ENCODE measurements at places on chromosomes 6 and 20. TPM values are rescaled to one million over a fixed set of nuclear protein-coding genes. Genes with fewer than 3 reads are reported as not detected.
A peak's percentile ranks its signal among the peaks of the same experiment; 100 is the strongest.

GRCh38 chr6:149454346-149454848 is 30.4 kb downstream of the ZC3H12D start:
- H3K4me1 ChIP-seq = peaks cover 10% of the 10 kb centered on the region
- DNase-seq = no peak
- no peak overlapping the region for H3K27ac ChIP-seq
- H3K36me3 ChIP-seq = no peaks in the 10 kb centered on the region

DNA sequence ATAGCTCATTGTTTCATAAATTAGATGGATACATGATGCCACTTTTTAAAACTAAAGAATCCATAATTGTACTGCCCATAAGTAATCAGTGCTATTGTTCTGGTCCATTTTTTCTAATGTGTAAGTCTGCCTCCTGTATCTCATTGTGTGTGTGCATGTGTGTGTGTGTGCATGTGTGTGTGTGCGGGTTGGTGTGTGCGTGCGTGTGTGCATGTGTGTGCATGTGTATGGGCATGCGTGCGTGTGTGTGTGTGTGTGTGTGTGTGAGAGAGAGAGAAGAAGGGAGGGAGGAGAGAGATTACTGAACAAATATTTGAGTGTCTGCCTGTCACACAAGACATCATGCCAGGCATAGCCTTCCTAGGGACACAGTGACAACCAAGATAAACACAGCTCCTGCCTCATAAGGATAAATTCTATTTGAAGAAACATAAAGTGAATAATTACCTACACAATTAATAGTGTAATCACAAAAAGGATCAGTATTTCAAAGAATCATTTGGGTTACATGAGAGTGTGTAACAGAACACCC is 33.2 kb upstream of the RPS6KA2 start:
- no peaks in the 10 kb centered on the region for H3K4me1 ChIP-seq
- no peak for DNase-seq
- no peak overlapping the region for H3K27ac ChIP-seq
- no peak overlapping the region for H3K4me3 ChIP-seq
- H3K27me3 ChIP-seq = no peaks in the 10 kb centered on the region

DNA sequence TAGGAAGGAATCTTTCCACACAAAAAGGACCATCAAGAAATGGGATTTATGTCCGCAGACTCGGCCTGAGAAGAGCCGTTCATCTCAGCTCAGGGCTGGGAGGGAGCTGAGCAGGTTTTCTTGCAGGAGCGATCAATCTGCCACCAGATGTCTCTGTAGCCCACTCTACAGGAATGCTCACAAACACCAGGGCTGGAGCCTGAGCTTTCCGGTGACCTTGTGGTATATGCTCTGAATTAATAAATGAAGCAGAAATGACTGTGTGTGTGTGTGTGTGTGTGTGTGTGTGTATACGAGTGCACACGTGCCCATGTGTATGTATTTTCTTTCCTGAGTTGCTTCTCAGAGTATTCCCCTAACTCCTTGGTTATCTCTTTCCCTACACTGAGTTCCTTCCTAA is 12.0 kb downstream of the CD83 start:
- H3K36me3 ChIP-seq = no peaks in the 10 kb centered on the region
- no peak overlapping the region for H3K4me3 ChIP-seq
- no peaks in the 10 kb centered on the region for H3K27me3 ChIP-seq
- DNase-seq = peak; percentile 52
- no peaks in the 10 kb centered on the region for H3K4me1 ChIP-seq

DNA sequence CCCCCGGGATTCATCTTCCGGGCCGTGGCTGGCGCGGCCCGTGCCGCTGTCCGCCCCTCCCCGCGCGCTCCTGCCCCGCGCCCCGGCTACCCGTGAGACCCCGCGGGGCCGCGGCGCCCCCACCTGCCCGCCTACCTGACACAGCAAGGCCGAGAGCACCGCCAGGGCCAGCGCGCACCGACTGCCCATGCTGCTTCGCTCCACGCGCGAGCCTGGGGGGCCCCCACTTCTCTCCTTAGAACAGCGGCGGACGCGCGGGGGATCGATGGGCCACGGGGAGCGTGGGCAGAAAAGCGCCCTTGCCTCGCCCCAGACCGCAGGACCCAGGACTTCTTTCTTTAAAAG is 955 bp downstream of the DLL1 start:
- peaks cover 7% of the 10 kb centered on the region for H3K27me3 ChIP-seq
- peaks cover 24% of the 10 kb centered on the region for H3K4me1 ChIP-seq
- H3K36me3 ChIP-seq = no peaks in the 10 kb centered on the region
- DNase-seq = no peak
- H3K4me3 ChIP-seq = peak overlapping the region; percentile 62
- no peak overlapping the region for H3K27ac ChIP-seq

- H3K4me3 ChIP-seq = no peak overlapping the region
These were observed 33.2 kb upstream of the VEGFA start for GRCh38 chr6:43736844-43737243.

DNA sequence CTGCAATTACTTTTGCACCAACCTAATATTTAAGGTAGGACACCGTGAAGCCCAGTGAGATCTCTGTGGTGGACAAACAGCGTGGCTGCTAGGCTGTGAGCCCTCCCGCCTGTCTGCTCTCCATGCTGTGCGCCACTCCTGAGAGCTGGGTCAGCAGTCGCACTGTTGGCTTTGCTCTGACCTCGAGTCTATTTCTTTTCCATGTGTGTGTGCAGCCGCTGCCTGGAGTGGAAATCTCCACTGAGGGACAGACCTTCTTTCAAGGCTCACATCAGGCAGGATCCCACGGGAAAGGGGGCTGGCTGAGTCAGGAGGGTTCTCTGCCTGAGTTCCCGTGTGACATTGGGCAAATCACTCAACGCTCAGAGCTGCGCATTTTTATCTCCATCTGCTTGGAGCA is 27.1 kb downstream of the RIPOR3 start:
- H3K4me1 ChIP-seq = peaks cover 88% of the 10 kb centered on the region
- no peak overlapping the region for H3K4me3 ChIP-seq
- H3K36me3 ChIP-seq = no peaks in the 10 kb centered on the region
- DNase-seq = no peak

GRCh38 chr6:122801397-122801796 is 12.3 kb downstream of the SMPDL3A start:
- no peak for DNase-seq
- H3K4me3 ChIP-seq = no peak overlapping the region
- H3K27ac ChIP-seq = no peak overlapping the region
- no peaks in the 10 kb centered on the region for H3K27me3 ChIP-seq

DNA sequence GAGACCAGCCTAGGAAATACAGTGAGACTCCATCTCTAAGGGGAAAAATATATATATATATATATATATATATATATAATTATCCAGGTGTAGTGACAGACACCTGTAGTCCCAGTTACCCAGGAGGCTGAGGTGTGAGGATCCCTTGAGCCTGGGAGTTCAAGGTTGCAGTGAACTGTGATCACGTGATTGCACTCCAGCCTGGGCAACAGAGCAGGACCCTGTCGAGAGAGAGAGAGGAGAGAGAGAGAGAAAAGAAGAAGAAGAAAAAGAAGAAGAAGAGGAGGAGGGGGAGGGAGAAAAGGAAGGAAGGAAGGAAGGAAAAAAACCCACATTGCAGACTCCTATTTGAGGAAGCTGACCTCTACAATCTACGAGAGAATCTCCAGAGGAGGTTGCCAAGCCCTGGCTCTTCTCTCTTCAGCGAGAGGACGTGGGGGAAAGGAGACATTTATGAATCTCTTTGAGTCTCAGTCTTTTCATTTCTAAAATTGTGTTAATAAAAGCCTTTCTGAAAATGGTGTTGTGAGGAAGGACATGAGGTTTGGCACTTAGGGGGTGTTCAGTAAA is 49.7 kb downstream of the COL11A2 start:
- no peaks in the 10 kb centered on the region for H3K4me1 ChIP-seq
- H3K36me3 ChIP-seq = no peaks in the 10 kb centered on the region

DNA sequence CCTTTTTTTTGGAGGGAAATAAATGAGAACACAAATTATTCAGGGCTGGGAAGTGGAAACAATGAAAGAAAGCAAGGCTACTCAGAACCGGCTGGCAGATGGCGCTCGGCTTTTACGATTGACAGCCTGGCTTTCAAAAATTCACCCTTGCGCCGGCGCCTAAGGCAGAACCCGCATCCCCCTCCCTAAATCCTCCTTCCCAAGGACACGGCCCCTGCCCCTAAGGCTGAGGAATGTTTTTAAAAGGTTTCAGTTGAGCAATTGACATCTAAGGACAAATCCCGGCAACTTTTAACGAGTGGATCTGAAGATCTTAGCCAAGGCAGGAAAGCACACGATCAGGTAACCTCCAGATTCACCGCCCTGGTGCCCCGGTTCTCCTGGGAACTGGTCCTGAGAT is 16.3 kb downstream of the GNAS start:
- no peaks in the 10 kb centered on the region for H3K4me1 ChIP-seq
- H3K4me3 ChIP-seq = no peak overlapping the region
- DNase-seq = peak; percentile 68
- no peak overlapping the region for H3K27ac ChIP-seq
- no peaks in the 10 kb centered on the region for H3K27me3 ChIP-seq

DNA sequence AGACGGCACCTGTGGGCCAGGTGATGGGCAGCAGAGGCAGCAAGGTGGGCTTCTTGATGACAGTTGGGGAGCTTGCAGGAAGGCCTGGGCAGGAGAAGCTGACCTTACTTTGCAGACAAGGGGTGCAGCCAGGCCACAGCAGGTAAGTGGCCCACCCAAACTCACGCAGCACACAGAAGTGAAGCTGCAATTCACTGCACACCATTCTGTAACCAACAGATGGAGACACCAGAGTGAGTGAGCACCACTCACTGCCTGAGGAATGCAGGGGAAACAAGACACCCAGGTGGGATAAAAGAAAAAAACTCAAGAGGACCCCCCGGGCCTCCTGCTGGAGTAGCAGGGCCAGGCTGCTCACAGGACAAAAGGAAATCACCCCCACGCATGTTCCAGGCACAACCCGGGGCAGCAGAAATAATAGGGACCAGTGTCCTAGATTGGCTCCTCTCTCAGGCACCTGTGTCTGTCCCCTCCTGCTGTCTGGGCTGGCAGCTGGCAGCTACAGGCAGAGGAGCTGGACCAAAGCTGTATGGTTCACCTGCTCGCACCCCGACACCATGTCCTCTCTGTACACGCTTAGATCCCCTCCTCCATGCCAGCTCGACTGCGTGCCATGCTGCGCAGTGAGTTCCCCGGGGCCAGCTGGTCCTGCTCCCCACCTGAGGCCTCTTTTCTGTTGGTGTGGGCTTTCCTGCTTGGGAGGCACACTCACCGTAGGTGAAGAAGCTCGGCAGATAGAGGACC is 4.9 kb downstream of the MTCH1 start:
- no peak for DNase-seq
- peak overlapping the region; percentile 9 for H3K27ac ChIP-seq
- H3K36me3 ChIP-seq = peaks cover 4% of the 10 kb centered on the region
- peaks cover 6% of the 10 kb centered on the region for H3K4me1 ChIP-seq

DNA sequence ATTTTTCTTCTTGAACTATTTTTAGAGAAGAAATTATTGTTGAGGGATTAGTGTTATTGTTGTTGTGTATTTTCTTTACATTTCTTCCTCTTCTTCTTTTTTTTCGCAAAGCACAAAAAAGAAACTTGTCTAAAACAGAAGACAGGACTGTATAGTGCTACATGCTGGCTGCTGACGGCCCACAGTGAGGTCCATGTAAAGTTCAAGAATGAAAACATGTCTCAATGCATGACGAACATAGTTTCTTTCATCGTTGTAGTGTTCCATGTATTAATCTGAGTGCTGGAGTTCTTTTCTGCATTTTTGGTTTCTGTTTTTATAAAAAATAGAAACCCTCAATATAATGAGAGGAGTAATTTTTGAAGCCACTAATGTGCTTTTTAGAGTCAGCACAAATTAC is 462.9 kb upstream of the MARCKS start:
- H3K36me3 ChIP-seq = no peaks in the 10 kb centered on the region
- H3K4me3 ChIP-seq = no peak overlapping the region

- H3K27me3 ChIP-seq = no peaks in the 10 kb centered on the region
- no peaks in the 10 kb centered on the region for H3K36me3 ChIP-seq
- H3K4me3 ChIP-seq = no peak overlapping the region
- H3K27ac ChIP-seq = no peak overlapping the region
- peaks cover 15% of the 10 kb centered on the region for H3K4me1 ChIP-seq
These were observed 263.0 kb downstream of the FOXC1 start for GRCh38 chr6:1872649-1873131.

DNA sequence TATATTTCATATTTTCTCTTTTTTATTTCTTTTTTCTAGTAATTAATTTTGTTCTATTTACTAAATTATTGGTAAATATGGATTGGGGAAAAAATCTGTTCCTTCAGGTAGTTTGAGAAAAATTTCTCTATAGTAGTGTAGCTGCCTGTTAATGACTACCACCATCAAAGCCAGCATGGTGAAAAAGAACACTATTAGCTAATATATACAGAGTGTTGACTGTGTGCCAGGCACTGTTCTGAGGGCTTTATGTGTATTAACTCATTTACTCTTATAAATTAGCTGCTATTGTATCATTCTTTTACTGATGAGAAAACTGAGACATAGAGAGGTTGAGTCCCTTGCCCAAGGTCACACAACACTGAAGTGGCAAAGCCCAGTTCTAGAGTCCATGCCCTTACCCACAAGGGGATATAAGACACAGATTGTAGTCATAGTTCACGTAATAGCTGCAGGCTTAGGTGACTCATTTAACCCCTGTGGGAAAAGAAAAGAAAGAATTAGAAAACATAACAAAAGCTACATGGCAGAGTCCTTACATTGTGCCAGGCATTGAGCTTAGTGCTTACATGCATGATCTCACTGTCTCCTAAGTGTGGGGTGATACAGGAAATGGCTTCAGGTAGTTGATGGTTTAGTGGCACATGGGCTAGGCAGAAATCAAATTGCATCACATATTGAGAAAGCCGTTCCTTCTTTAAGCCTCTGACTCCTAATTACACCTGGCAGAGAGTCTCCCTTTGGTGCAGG is 12.2 kb upstream of the AKIRIN2 start:
- no peaks in the 10 kb centered on the region for H3K27me3 ChIP-seq
- peaks cover 3% of the 10 kb centered on the region for H3K4me1 ChIP-seq
- no peak for DNase-seq
- H3K36me3 ChIP-seq = peaks cover 1% of the 10 kb centered on the region
- H3K27ac ChIP-seq = no peak overlapping the region

DNA sequence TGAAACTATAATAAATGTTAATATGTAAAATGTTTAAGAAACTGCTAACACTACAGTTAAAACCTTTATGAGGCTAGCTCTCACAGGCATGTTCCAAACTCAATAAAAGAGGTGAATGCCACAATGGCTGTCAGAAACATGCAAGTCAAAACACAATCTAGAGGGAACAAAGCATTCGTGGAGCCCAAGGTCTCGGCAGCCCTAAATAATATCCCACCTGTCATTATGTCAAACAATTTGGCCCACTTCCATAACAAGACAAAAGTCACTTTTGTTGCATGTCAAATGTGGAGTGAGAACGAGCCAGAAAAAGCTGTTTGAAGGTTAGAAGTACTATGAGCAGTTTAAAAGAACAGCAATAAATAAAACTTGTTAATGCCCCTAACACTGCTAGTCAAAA is 181.9 kb downstream of the GMDS start:
- H3K27me3 ChIP-seq = no peaks in the 10 kb centered on the region
- no peaks in the 10 kb centered on the region for H3K36me3 ChIP-seq
- no peak overlapping the region for H3K4me3 ChIP-seq
- no peak overlapping the region for H3K27ac ChIP-seq

The GHRH gene
- not detected for total RNA-seq

The CLPSL1 gene
- not detected for total RNA-seq

The IMPG1 gene
- total RNA-seq = not detected

The MUC22 gene
- total RNA-seq = not detected

The NMBR gene
- total RNA-seq = not detected

The APOBEC2 gene
- 2.5 TPM for total RNA-seq

The ABHD16B gene
- 0.27 TPM for total RNA-seq

The PLCB4 gene
- 3.0 TPM for total RNA-seq

Data from Caco-2 (cell line).